Neural progenitor cell (in vitro differentiated cells): ENCODE measurements at places on chromosomes 5 and 9. TPM values are rescaled to one million over a fixed set of nuclear protein-coding genes. Genes with fewer than 3 reads are reported as not detected.

AK1 gene
- 20.5 and 25.6 TPM in 2 replicates for total RNA-seq

- no peak overlapping the region for H3K4me3 ChIP-seq
- DNase-seq: no peak
- no peaks in the 10 kb centered on the region for H3K27me3 ChIP-seq
- H3K36me3 ChIP-seq: no peaks in the 10 kb centered on the region
- H3K4me1 ChIP-seq: no peaks in the 10 kb centered on the region
Measured at GRCh38 chr5:165055476-165055875, 1550.1 kb downstream of the MAT2B start.

DNA sequence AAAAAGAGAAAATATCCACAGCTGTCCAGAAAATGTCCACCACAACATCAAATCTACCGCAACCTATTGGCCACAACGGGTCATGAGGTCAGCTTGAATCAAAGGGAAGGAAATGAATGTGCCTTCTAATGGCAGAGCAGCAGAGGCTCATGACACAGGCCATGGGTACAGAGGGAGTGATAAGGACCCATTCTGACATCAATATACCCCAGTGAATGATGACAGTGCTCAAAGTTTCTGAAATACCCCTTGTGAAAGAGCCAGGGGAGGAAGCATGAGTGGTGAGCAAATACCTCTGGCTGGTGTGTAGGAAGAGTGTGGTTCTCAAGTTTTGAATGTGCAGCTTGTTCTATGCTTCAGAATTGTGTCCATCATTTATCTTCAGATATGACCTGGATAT, 348.2 kb downstream of the IRX1 start:
- H3K4me3 ChIP-seq: no peak overlapping the region
- no peaks in the 10 kb centered on the region for H3K4me1 ChIP-seq
- H3K36me3 ChIP-seq: no peaks in the 10 kb centered on the region
- H3K27ac ChIP-seq: no peak overlapping the region
- no peak for DNase-seq
- H3K27me3 ChIP-seq: no peaks in the 10 kb centered on the region

- no peaks in the 10 kb centered on the region for H3K27me3 ChIP-seq
- no peak for DNase-seq
- H3K27ac ChIP-seq: no peak overlapping the region
- no peaks in the 10 kb centered on the region for H3K36me3 ChIP-seq
Measured at GRCh38 chr9:123562844-123563346, 206.9 kb downstream of the CRB2 start.

GRCh38 chr9:94031946-94032345, 52.3 kb upstream of the PTPDC1 start:
- peaks cover 20% of the 10 kb centered on the region for H3K27me3 ChIP-seq
- DNase-seq: no peak
- no peaks in the 10 kb centered on the region for H3K36me3 ChIP-seq
- no peak overlapping the region for H3K4me3 ChIP-seq
- no peak overlapping the region for H3K27ac ChIP-seq
- H3K4me1 ChIP-seq: no peaks in the 10 kb centered on the region

DNA sequence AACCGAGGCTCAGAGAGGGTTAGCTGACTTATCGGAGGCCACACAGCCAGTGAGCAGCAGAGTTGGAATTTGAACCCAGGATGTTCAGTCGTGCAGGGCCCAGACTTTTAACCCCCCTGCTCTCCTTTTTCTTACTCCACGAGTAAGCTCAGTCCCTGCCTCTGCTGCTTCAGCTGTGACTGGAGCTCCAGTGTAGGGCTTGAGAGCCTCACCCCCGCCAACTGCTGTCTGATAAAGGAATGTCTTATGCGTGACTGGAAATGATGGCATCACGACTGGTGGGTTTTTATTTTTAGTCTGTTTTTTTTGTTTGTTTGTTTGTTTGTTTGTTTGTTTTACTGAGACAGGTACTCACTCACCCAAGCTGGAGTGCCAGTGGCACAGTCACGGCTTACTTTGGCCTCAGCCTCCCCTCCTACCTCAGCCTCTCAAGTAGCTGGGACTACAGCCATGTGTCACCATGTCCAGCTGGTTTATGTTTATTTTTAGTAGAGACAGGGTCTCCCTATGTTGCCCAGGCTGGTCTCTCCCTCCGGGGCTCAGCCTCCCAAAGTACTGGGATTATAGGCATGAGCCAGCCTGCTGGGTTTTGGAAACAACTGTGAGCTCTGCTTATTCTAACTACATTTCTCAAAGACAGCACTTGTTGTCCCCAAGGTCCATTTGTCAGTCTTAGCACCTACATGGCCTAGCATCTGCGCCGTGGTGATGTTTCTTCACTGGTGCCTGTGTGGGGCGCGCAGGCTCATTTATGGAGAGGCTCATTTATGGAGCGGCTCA, 52.5 kb upstream of the NCS1 start:
- no peaks in the 10 kb centered on the region for H3K36me3 ChIP-seq
- H3K4me1 ChIP-seq: peaks cover 34% of the 10 kb centered on the region
- H3K27ac ChIP-seq: no peak overlapping the region
- H3K4me3 ChIP-seq: no peak overlapping the region
- H3K27me3 ChIP-seq: no peaks in the 10 kb centered on the region
- DNase-seq: no peak
